ENCODE measurements at places on chromosomes 16 and 17.

GRCh38 chr16:9443864-9444263 is 352.4 kb downstream of the HAPSTR1 start:
- no peak for DNase-seq

DNA sequence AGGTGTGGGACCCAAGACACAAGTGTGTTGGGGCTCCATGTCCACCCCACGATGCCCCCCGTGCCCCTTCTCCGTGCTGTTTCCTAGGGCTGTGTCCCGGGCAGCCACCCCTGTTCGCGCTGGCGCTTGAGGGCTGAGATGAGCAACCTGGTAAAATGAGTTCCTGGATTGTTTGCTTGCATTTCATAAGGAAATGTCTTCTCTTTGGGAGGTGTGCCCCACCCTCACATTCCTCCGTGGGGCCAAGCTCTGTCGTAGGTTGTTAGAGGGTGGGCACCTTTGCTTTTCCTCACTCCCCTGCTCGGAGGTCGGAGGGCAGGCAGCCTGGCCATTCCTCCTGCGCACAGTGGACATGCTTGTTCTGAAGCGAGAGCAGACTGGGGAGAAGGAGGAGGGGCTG is 171.3 kb upstream of the CHMP6 start:
- DNase-seq, result no peak

DNA sequence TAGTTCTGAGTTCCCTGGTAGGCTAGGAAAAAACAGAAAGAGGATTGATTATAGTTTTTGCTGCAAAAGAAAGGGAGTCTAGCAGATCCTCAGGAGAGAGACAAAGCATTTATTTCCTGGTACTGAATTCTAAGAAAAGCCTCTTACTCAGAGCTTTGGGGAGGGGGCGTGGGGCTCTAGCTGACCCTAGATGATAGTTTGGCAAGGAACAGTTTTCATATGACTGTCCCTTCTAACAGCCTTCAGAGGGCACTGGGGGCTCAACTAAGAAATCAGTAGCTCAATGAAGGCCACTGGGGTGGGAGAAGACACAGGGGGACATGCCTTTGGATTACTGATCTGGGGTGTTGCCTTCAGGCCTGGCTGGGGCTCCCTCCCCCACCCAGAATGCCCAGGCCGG is 4.0 kb downstream of the CA7 start:
- DNase-seq, result no peak

DNA sequence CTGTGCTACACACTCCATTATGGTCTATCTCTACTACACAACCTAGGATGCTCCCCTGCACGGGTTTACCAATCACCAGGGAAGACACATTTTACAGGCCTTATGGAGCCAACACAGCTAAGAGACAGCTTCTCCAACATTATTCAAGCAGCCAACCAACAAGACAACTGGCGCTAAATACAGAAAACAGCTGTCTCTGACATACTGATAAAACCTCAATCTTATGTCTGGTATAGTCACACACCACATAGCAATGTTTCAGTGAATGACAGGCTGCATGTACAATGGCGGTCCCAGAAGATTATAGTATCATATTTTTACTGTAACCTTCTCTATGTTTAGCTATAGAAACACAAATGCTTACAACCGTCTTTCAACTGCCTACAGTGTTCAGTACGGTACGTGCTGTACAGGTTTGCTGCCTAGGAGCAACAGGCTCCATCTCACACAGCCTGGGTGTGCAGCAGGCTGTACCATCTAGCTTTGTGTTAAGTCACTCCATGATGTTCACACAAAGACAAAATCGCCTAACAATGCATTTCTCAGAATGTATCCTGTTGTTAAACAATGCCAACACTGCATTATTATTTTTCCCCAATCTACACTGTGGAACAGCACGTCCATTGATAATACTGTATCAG is 10.9 kb downstream of the USP22 start:
- no peak for DNase-seq

GRCh38 chr16:24568392-24568791 is 29.0 kb downstream of the RBBP6 start:
- no peak for DNase-seq

- peak; percentile 57 for DNase-seq
These were observed 4.5 kb downstream of the NPTX1 start for GRCh38 chr17:80471922-80472321.

DNA sequence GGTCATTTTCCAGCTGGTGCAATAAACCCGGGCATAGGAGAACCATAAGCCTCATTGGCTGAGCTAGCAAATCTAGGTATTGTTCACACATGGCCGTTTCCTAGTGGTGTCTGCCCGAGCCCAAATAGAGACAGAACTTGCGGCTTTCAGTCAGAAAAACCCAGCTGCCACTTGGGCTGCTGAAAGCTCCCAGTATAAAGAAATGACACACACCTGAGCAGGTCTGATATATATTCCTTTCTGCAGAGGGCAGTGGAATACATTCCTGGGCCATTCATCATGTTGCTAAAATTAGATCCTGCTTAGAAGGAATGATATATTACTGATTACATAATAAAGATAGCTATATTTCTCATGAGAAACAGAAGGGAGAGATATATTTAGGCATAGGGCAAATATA is 83.9 kb upstream of the IRX5 start:
- DNase-seq, result no peak

DNA sequence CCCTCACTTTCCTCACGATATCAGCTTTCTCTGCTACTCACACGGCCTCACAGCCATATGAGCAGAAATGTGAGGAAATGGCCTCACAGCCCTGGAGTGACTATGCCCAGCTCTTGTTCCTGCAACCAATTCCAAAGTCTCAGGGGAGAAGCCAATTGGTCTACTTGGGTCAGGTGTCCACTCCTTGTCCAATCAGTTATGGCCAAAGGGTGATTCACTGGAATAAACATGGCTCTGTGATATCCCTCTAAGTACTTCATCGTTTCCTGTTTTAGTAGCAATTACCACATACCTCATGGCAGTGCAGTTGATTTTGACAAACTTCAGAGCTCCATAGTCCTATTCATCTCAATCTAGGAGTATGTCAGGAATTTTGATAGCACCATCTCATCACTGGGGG is 195.4 kb downstream of the KATNIP start:
- no peak for DNase-seq

DNA sequence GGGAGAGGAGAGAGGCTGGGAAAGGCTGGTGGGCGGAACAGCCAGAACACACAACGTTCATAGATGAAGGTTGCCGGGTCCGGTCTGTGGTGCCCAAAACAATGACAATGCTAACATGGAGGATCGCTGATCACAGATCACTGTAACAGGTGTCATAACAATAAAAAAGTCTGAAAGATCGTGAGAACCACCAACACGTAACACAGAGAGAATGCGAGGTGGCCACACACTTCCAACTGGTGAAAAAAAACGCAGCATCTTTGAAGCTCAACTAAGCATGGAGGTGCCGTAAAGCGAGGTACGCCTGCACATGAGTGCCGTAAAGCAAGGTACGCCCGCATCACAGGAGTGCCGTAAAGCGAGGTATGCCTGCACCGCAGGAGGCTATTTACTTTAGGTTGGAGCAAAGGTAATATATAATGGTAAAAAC is 42.3 kb downstream of the ABR start:
- peak; percentile 47 for DNase-seq

DNA sequence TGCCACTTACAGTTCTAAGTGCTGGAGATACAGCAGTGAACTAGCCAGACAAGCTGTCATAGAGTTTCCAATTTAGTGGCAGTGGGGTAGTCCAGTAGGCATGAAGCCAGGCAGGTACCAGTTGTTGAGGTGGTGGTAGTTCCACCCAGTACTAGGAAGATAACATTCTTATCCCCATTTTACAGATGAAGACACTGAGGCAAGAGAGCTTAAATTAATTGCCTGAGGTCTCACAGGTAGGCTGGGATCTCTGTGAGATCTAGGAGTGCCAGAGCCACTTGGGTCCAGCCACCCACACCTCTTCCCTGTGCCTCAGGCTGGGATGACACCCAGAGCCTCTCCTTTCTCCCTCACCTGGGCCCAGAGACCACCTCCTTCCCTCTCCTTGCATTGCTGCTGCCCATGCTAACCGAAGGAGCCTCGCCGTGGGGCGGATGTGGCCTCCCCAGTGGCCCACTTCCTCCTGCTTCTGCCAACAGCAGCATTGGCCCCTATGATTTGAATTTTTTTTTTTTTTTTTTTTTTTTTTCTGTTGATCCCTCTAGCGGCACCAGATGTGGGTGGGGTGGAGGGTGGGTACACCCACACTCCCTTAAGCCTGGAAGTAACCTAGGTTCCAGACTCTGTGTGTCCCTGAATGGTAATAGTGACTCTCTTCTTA is 114.0 kb downstream of the PRKCB start:
- peak; percentile 72 for DNase-seq

DNA sequence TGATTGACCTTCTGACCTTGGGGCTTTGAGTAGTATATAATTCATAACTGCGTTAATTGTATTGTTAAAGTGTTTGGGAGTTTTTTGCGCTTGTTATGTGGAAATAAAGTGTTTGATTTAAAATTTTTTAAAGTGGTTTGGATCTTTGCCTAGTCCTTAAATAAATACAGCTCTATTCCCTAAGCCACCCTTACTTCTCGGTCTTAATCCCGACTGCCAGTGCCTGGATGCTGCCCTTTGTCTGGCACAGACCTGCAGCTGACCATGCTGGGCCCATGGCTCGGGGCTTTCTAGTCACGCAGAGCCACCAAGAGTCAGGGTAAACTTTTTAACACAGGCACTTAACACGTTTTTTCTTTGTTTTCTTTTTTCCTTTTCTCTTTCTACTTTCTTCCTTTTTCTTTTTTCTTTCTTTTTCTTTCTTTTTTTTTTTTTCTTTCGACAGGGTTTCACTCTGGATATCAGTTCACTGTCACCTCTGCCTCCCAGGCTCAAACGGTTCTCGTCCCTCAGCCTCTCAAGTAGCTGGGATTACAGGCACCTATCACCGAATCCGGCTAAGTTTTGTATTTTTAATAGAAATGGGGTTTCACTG is 19.6 kb upstream of the SLC5A11 start:
- DNase-seq, result no peak

DNA sequence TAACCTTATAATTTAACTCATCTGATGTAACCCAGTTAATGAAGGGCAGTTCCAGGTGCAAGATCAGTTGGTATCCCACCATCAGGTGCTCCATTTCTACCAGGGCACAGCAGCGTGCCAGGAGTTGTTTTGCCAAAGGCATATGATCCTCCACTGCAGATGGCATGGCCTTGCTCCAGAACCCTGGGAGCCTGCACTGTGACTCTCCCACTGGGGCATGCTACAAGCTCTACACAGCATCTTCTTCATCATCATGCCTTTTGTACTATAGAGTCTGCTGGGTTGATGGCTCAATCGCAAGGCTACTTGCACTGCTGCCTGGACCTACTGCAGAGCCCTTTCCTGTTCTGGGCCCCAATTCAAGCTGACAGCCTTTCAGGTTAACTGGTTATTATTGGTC is 11.3 kb upstream of the MAPT start:
- DNase-seq, result no peak

- DNase-seq, result no peak
These were observed 9.8 kb downstream of the ADAM11 start for GRCh38 chr17:44768505-44769142.

DNA sequence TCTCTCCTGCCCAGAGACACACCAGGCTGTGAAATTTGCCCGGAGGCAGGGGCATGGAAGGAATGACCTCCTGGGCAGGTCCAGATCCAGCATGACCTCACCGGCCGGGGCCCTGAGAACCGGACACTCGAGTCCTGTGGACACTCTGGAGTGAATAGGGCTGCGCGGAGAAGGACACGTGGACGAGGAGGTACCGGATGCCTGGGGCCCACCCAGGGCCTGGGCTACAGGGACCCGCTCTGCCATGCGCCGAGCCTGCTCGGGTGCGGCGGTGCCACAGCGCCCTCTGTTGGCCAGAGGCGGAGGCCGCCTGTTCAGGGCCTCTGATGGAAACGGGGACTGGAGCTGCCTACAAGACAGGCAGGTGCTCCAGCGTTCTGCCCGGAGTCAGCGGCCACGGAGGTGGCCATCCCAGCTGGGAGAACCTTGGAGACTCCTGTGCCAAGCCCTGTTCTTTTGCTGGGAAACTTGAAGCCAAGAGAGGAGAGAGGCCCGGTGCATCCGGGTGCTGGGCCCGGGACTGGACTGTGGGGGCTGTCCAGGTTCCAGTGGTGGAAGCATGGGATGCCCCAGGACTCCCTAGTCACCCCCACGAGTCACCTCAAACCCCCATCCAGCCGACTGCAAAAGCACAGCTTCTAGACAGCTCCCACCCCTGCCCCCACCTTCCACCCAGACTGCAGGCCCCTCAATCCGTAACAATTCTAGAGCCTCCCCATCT is 19.3 kb upstream of the NXPH3 start:
- DNase-seq, result peak; percentile 81

- DNase-seq, result no peak
These were observed 11.4 kb downstream of the SOCS7 start for GRCh38 chr17:38363016-38363415.

GRCh38 chr17:81909966-81910839 is 996 bp downstream of the PCYT2 start:
- no peak for DNase-seq

- DNase-seq, result no peak
These were observed 853.4 kb downstream of the KCNJ2 start for GRCh38 chr17:71022758-71023157.

DNA sequence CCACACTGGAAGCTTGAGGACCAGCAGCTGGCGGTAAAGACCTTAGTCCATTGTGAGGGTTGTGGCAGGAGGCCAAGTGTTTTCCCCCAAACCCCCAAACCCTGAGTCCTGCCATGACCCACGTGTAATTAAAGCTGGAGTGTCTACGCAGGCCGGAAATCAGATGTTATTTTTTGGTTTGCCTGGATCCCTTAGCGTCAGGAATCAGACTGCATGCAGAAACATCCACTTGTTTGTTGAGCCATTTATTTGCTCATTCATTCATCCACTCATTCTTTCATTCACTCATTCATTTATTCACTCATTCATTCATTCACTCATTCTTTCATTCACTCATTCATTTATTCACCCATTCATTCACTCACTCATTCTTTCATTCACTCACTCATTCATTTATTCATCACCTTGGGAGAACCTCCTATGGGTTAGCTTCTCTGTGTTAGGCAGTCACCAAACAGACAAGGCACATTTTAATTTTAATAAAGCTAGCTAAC is 313.1 kb downstream of the MAF start:
- no peak for DNase-seq

DNA sequence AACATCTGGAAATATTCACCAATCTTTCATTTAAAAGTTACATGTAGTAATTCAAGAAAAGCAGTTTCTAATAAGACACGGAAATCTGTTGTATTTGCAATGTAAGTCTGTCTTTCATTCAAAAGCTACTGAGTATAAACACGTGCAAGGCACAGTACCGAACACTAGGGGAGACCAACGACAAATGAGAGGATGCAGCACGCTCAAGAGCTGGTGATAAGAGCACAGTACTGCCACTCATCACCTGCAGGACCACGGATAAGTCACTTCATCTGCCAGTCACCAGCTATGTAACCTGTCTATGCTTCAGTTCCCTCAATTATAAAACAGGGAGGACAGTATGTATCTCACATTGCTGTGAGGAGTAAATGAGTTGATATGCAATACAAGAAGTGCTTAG is 67.1 kb downstream of the CLEC18A start:
- peak; percentile 45 for DNase-seq

DNA sequence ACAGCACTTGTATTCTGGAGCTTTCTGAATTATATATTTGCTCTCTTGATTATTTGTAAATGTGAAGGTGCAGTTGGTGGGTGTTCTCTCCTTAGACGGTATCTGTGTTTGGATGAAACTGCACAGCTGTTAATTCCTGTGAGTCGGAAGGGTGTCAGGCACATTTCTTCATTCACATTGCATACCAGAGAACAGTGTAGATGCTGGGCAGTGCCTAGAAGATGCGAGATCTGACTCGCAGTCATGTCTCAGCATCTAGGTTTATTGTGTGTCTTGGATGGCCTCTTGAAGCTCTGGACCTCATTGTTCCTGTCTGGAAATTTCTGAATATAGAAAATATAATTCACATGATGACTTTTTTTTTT is 61.2 kb downstream of the CLEC16A start:
- DNase-seq, result no peak

- peak; percentile 90 for DNase-seq
These were observed 20.0 kb upstream of the SLC35G3 start for GRCh38 chr17:35214192-35214591.

All from CD4-positive, alpha-beta T cell treated with Interleukin-4 for 1 hour (primary cell).